ENCODE measurements at places on chromosomes 2 and 18.

GRCh38 chr18:21242141-21242779 lies at the start of gene GREB1L:
Gene GREB1L, plus strand, starts transcription at chr18:21242232. Its CDS starts 141,287 bp downstream, at chr18:21383519.
- DNase-seq, result no peak

GRCh38 chr18:61308795-61309393 lies 24.3 kb upstream of the CDH20 start:
- DNase-seq, result no peak

DNA sequence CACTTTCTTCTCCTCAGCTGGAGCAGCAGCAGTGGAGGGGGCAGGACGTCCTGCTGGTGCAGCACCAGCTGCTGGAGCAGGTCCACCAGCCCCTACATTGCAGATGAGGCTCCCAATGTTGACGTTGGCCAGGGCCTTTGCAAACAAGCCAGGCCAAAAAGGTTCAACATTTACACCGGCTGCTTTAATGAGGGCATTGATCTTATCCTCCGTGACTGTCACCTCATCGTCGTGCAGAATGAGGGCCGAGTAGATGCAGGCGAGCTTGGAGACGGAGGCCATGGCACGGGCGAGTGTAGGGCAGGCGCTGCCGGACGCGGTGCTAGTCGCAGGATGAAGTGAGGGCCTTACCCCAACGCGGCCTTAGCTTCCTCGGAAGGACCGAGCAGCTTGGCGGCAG lies 12.5 kb downstream of the HOXD1 start:
- no peak for DNase-seq

DNA sequence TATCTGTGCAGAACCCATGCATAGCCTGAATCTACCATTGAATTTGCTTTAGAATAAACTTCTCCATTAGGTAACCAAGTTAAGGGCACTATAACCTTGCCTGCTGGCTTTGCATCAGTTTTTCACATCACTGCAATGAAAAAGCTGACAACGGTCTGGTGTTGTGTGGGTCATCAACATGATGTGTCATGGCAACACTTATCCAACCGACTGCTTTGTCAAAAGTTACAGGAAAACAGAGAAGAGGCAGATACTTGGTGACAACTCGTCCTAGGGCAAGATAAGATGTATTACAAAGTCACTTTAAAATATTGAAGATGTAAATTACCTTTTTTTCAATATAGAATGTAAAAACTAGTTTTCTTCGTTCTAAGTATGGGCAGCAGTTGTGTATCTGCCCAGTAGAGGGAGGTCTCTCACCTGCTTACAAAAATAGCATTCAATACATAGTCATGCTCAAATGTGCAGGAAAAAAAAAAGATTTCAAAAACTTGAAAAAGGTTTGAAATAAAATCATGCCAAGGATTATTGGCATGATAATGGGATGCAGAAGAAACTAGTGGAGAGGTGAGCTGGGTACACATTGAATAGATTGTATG lies 96.3 kb downstream of the EVA1A start:
- DNase-seq, result no peak

DNA sequence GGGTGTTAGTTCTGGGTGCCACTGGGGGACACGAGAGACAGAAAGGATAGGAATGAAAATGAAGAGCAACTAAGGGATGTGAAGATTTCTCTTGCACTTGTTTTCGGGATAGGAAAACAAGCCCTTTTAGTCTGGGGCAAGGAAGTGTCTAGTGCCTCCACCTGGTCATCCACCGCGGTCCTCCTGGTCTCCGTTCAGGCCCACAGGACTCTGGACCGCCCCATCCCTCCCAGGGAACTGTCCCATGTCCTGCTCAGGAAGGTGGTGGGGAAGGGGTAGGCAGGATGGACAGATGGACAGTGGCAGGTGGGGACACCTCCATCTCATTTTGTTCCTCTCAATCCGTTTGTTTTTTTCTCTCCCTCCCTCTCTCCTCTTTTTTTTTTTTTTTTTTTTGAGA lies 45.9 kb downstream of the AGAP1 start:
- DNase-seq, result no peak

GRCh38 chr2:171146633-171147032 lies 14.1 kb downstream of the TLK1 start:
- no peak for DNase-seq

DNA sequence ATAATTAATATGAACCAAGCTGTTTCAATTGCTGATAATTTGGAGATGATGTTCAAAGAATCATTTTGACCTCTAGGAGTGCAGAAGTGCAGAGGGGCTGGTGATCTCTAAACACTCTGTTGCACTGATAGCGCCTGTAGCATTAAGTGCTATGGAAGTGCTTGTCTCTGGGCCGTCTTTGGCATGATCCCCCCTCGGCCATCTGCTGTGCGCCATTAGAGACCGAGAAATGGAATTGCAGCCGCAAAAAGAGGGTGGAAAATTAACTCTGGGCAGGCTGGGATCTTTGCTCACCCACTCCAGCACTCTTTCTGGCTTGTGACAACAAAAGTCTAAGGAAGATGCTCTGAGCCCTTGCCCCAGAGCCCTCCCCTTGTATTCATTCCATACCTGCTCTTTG lies 23.4 kb downstream of the AKAIN1 start:
- DNase-seq, result no peak

All from NCI-H1417 treated with DMSO at 0.1 percent for 48 hours (cell line).